ENCODE measurements at places on chromosomes 1 and 21. TPM values are rescaled to one million over a fixed set of nuclear protein-coding genes. Genes with fewer than 3 reads are reported as not detected.

AVPR1B gene
- not detected for total RNA-seq

DNA sequence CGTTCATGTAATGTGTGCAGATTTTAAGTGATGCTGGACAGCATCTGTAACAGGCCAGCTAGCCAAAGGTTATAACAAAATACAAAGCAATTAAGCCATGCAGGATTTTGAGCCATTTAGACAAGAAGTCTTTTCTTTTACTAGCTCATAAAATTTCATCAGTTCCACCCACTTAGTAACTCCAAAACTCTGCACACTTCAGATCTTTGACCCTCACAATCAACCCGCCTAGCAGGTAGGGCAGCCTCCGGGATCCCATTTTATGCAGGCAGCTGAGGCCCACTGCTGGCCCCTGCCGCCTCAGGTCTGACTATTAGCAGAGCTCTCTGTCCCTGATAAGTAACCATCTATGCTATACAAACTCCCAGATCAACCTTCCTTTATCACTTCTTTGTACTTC lies 9.2 kb downstream of the LBR start:
- no peaks in the 10 kb centered on the region for H3K27me3 ChIP-seq
- no peak overlapping the region for H3K4me3 ChIP-seq
- no peak for DNase-seq
- peaks cover 88% of the 10 kb centered on the region for H3K36me3 ChIP-seq
- H3K4me1 ChIP-seq: peaks cover 42% of the 10 kb centered on the region

GRCh38 chr1:27556781-27557595 lies 47.0 kb downstream of the AHDC1 start:
- peak overlapping the region; percentile 34 for H3K4me3 ChIP-seq
- H3K27me3 ChIP-seq: no peaks in the 10 kb centered on the region
- H3K4me1 ChIP-seq: peaks cover 34% of the 10 kb centered on the region
- H3K27ac ChIP-seq: peak overlapping the region; percentile 82
- no peaks in the 10 kb centered on the region for H3K36me3 ChIP-seq

GRCh38 chr1:81899214-81899821 lies 98.6 kb downstream of the ADGRL2 start:
- no peak overlapping the region for H3K4me3 ChIP-seq
- H3K4me1 ChIP-seq: no peaks in the 10 kb centered on the region
- no peaks in the 10 kb centered on the region for H3K36me3 ChIP-seq
- DNase-seq: no peak
- H3K27ac ChIP-seq: no peak overlapping the region
- no peaks in the 10 kb centered on the region for H3K27me3 ChIP-seq

GRCh38 chr1:229203030-229203751 lies 67.7 kb upstream of the RAB4A start:
- H3K27me3 ChIP-seq: peaks cover 12% of the 10 kb centered on the region
- H3K4me3 ChIP-seq: no peak overlapping the region
- H3K27ac ChIP-seq: no peak overlapping the region
- no peaks in the 10 kb centered on the region for H3K36me3 ChIP-seq
- peaks cover 24% of the 10 kb centered on the region for H3K4me1 ChIP-seq
- DNase-seq: no peak
